CD4-positive, alpha-beta T cell treated with Interleukin-2 at 100 ng/mL for 4 hours (primary cell): ENCODE measurements at places on chromosomes 12 and 14.
A peak's percentile ranks its signal among the peaks of the same experiment; 100 is the strongest.

GRCh38 chr12:67757651-67758050 lies 109.1 kb downstream of the DYRK2 start:
- DNase-seq, result no peak

DNA sequence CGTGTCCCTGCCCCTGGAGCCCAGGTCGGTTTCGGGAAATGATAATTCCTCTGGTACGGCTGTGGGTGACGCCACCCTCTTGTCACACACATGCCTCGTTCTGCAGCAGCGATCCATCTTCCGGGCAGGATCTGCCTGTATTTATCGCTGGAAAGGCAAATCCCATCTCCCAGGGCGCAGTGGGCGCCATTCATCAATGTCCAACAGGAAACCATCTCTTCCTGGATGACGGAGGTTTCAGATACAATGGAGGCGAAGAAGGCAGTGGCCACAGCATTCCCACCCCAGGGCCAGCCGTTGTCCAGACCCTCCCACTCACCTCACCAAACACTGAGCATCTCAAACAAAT lies 74.2 kb downstream of the NOC4L start:
- no peak for DNase-seq

GRCh38 chr14:32578181-32578580 lies 249.1 kb downstream of the AKAP6 start:
- DNase-seq, result no peak

- DNase-seq, result no peak
These were observed 209.2 kb downstream of the C12orf75 start for GRCh38 chr12:105539735-105540134.

GRCh38 chr12:115943630-115944391 lies 333.7 kb downstream of the MED13L start:
- no peak for DNase-seq

GRCh38 chr14:31206536-31207286 lies 882 bp downstream of the HECTD1 start:
- peak; percentile 44 for DNase-seq

DNA sequence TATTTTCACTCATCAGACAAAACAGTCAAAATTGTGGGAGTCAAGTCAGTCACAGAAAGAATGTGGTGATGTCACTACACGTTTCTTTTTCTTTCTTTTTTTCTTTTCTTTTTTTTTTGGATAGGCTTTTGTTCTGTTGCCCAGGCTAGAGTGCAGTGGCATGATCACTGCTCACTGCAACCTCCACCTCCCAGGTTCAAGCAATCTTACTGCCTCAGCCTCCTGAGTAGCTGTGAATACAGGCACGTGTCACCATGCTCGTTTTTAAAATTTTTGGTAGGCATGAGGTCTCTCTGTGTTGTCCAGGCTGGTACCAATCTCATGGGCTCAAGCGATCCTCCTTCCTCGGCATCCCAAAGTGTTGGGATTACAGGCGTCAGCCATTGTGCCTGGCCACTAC lies 2.3 kb downstream of the CLECL1 start:
- DNase-seq, result no peak
